Stimulated activated naive CD8-positive, alpha-beta T cell treated with anti-CD3 and anti-CD28 coated beads, Interleukin-15, Interleukin-2, amounts not matched to agents 100 U/mL and 50 U/mL, for 24 hours (primary cell): ENCODE measurements at places on chromosomes 12 and 14.

DNA sequence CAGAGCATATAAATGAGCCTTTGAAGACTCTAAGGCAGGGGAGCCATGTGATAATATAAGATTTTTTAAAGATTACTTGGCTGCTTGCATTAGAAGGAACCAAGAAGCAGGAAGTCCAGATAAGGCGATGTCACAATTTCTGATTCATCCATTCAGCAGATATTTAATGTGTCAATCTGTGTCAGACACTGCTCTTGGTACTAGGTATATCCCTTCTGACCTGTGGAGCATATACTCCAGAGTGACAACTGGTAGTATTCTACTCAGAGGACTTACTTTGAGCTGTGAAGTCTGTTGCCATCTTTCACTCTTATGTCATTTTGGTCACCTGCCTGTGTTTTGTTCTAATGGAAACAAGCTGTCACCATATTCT is 10.7 kb downstream of the EID3 start:
- DNase-seq, result no peak

DNA sequence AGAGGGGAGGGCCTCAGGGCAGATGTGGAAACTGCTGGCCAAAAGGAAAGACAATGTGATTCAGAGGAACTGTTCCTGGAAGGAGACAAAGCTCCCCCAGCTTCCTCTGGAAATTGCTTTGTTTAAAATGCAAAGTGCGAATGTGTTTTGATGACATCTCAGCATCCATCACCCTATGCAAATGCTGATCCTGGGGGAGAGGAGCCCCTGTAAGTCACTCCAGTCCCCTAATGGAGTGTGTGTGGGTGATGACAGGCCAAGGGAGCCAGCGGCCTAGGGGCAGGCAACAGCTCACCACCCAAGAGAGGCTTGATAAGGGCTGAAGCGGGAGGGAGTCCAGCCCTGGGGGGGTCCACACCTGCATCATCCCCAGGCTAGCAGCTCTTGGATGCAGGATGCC is 134.2 kb downstream of the ESRRB start:
- DNase-seq, result no peak

- no peak for DNase-seq
These were observed 502.3 kb downstream of the TMEM132D start for GRCh38 chr12:129401572-129401971.

DNA sequence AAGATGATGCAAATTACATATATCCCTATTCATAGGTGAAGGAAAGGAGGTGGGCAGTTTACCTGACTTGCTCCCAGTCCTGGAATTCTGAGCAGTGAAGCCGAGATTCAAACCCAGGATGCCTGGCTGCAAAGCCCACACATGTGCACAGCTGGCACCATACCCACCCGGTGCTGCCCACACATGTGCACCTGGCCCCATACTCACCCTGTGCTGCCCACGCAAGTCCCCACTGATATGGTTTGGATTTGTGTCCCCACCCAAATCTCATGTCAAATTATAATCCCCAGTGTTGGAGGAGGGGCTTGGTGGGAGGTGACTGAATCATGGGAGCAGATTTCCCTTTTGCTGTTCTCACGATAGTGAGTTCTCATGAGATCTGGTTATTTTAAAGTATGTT is 179.2 kb upstream of the C14orf180 start:
- DNase-seq, result no peak

GRCh38 chr12:132946246-132946820 is 9.8 kb downstream of the ZNF605 start:
- no peak for DNase-seq

DNA sequence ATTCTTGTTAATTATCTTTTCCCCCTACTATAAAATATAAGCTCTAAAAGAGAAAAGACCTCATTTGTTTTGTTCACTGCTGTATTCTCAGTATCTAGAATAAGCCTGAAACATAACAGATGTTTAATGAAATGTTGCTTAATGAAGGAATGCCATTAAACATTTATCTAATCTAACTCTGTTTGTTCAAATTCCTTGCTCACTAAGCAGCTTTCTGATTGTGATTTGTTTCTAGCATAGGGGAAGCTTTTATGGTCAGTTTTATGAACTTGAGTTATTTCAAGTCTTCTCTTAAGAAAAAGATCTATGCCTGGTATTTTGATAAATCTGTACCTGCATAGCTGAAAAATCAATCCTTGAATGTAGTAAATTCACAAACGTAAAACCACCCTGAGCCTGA is 308.6 kb downstream of the CCDC91 start:
- no peak for DNase-seq

- no peak for DNase-seq
These were observed 8.8 kb downstream of the SPTSSA start for GRCh38 chr14:34453226-34453625.

GRCh38 chr12:53613821-53614220 is 12.4 kb downstream of the ATF7 start:
- no peak for DNase-seq

DNA sequence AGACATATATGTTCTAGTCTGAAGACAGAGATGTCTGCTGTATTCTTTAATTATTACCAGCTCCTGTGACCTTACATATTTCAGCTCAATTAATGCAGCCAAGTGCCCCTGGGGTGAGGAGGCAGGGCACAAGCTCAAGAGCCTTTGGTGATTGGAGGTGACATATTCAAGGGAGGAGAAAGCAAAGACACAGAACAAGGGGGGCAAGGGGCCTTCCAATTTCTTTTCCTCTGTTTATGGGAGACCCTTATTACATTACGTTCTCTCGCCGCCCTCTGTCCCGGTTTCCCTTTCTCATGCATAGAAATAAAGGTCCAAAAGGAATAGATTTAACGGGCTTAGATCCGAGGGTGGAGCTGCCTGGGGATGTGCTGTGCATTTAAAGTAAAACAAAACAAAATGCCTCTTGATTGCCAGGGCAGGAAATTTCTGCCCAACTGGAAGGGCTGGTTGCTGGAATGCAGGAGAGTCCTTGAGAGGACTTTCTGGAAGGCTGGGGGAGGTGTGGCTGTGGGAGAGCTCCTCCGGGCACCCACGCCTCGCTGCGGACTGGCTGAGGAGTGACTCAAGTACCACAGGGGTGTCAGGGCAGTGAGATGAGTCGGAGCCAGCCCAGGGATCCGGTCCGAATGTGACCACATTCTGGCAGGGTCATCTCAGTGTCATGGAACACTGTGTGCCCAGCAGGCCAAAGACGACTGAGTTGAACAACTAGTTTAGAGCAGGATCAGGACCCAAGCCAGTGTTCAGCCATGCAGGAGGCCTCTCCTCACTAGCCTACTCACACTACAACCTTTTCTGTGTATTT is 32.1 kb upstream of the GSG1 start:
- no peak for DNase-seq

DNA sequence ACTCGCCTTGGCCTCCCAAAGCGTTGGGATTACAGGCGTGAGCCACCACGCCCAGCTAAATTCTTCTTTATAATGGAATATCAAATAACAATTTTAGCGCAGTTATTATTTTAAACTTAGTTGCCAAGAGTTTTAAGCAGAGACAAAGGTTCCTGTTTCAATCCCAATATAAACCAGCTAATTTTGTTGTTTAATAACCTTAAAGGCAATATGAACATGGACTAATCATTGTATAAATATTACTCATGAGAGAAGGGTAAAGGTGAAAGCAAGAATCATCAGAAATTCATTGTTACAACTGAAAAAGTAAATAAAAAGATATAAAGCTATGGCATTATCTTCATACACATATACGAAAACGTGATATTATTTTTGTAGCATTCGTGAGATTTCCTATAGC is 8.2 kb downstream of the DTD2 start:
- DNase-seq, result no peak

GRCh38 chr12:108713471-108713870 is 17.8 kb downstream of the CORO1C start:
- DNase-seq, result no peak

DNA sequence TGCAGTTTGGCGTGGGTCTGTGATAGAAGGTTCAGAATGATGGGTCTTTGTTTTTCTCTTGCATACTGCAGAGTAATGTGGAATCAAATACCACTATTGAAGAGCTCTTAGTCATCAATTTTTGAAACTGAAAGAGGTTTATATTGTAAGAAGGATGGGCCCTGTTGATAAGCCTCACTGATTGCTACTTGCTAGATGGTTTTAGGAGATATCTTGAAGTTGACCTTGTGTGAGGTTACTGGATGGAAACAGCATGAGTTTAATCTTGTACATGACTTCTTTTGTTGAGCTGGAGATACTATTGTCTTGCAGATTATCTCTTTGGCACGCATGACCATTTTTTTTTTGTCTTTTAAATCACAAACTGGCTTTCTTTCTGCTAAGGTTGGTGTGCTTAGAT is 13.8 kb downstream of the BICD1 start:
- DNase-seq, result no peak

DNA sequence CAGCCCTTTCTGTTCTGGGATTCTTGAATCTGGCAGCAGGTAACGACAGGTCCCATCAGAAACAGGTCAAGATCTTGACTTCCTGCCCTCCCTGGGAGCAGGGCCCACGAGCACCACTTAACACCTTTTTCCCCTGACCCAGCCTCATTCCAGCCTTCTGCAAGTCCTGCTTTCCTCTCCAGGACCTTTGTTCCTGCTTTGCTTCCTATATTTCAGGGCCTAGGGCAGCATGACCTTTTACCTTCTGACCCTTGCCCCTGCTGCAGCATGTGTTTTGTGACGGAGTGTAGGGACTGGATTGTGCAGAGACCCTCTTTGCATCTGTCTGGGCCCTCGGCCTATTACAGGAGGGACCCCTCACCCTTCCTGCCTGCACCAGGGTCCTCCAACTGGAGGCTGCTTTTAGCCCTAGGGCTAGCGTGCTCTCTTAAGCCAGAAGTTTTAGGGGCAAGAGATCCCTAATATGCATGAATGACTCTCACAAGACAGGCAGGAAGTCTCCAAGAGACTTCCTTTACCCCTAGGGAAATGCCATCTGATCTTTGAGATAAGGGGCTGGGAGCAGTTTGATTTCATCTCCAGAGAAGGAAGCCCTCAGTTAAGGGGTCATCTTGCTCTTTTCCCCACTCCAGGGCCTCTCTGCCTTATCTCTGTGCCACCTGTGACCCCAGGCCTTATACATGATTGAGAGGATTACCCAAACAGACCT is 209.4 kb upstream of the BCL2L14 start:
- DNase-seq, result no peak

- no peak for DNase-seq
These were observed 40.1 kb upstream of the WNK1 start for GRCh38 chr12:712172-712863.

GRCh38 chr14:101709962-101710931 is 51.3 kb upstream of the PPP2R5C start:
- DNase-seq, result no peak

DNA sequence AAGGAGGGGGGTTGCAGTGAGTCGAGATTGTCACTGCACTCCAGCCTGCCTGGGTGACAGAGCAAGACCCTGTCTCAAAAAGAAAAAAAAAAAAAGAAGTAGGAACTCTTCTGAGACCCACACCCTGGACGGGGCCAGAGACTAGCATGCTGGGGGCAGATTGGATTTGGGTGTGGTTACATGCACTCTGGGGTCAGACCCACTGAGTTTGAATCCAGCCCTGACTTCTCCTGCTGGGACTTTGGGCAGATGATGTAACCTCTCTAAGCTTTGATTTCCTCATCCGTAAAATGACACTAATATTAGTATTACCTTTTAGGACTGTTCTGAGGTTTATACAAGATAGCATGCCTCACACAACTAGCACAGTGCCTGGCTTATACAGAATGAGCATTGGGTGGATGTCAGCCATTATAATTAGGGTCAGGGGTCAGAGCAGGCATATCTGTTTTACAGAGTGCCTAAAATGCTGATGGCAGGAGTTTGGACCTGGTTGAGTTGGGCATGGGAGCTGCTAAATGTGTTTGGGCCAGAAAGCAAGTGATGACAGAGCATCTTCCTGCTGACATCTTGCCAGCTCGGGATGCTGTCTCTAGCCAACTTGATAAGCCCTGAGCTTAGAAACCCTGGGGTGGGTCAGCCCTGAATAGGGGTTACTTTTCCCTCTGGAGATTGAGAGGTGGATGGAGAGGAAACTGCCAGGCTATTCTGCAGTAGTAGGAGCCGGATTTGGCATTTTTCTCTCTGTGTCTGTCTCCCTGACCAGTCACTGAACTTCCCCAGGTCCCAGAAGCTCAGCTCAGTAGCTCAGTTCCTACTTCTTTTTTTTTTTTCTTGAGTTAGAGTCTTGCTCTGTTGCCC is 15.5 kb downstream of the TPCN1 start:
- DNase-seq, result no peak
